ENCODE measurements at places on chromosomes 7 and 10. TPM values are rescaled to one million over a fixed set of nuclear protein-coding genes. Genes with fewer than 3 reads are reported as not detected.

DNA sequence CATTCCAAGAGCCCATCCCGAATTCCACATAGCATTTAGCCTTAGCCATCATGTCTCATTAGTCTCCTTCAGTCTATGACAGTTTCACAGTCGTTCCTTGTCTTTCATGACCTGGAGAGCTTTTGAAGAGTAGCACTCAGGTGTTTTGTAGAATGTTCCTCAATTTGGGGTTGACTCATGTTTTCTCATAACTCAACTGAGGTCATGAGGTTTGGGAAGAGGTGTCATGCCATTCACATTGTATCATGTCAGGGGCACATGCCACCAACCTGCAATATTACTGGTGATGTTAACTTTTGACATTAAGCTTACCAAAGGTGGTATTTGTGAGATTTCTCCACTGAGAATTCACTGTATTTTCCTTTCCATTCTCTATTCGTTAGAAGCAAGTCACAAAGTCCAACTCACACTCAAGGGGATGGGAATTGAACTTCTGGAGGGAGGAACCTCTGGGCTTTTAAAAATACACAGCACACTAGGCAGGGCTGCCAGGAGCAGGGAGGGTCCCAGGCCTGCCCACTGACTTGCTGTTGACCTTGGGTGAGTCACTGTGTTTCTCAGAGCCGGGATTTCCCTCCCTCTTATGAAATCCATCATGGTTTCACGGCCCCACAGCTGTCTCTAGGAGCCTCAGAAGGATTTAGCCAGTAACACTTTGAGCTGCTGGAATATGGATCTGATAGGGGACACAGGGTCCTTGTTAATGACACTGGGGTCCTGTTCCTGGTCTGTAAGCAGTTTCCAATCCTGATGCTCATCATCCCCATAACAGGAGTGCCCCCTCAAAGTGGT is 74.4 kb upstream of the TCF7L2 start:
- DNase-seq, result peak; percentile 27

The RBP3 gene
- total RNA-seq, result not detected

DNA sequence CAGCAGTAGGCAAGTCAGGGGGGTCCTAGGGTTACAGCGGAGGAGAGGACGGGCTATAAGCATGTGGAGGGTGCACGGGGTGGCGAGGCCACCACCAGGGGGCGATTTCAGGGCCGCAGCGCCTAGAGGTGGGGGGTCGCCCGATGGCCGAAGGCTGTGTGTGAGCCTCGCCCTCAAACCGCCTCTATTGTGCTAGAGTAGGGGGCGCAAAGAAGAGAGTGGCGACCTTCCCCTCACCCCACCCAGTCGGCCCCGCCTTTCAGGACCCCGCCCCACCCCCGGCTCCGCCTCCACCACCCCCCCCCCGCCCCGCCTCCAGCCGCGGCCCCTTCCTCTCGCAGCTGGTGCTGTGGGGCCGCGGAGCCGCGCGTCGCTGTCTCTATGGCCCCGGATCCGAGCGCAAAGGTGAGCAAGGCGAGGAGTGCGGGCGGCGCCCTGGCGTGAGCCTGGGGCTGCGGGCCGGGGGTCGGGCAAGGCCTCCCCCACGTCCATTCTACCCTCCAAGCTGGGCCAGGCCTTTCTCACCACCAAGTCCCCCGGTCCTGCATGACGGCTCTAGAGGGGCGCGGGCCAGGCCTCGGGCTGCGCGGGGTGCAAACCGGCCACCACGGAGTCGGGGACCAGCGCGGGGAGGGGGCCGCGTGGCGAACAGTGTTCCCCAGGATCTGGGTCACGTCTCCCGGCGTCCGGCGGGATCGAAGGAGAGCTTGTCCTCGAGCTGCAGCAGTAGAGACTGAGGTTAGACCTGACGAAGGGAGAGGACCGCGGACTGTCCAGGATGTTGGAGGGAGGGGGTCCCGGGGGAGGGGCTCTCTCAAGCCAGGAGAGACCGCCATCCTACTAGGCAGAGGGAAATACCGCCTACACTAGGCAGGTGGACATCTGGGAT is at the start of gene SEMA4G:
Gene SEMA4G (plus strand): TSS at position 318 of the 889 bp plus-strand sequence. CDS start 3,409 bp downstream, outside the sequence.
- peak; percentile 38 for DNase-seq

- DNase-seq, result no peak
These were observed 217.3 kb downstream of the SNX10 start for GRCh38 chr7:26508917-26509316.

The RET gene
- total RNA-seq, result not detected

DNA sequence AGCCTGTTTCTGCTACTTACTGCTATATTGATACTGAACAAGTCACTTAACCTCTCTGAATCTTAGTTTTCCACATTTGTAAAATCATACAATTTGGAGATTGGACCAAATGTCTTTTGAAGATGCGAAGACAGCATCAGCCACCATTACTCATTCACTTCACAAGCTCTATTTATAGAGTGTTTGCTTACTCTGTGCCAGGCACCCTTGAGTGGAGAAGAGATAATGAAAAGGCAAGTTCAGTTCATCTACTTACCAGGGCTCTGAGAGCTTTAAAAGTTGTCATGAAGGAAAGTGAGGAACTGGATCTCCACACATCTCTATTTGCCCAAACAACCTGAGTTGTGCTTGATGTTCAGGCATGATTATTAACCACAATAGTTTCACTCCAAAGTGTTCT is 277.5 kb downstream of the CSTF2T start:
- DNase-seq, result no peak

The HOXA3 gene
- total RNA-seq, result 1.7 TPM

- DNase-seq, result no peak
These were observed 94.8 kb upstream of the ZNF804B start for GRCh38 chr7:88664630-88665233.

DNA sequence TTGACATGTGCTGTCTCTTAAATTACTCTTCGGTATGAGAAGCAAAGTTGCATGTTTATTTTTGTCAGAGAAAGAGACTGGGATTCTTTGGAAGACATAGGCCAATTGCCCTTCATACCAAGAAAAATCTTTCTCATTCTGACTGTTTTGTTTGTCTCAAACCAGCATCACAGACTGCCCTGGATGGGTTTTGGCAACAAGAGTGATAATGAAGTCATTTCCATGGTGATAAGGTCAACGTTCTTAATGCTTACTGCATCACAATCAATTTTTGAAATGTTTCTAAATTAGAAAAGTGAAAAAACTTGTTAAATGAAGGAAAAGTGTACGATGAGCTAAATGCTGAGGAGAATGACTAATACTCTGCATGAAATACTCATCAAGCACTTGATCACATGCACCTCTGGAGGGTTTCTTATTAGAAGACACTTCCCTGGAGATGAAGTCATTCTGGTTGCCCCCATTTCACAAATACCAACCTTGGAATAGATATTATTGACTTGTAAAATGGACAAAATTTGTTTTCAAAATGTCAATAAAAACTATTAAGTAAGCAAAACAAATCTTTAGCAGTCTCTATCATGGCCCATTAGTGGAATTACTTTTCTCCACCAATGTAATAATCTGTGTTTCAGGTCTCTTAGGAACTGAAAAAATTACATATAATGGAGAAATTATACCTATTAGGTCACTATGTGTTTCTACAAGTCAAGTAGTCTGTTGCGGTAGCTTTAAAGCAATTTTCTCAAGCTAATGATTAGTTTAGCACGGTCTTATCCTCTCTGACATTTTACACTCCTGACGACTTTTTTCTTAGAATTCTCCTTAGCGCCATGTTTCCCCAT is 19.9 kb upstream of the SEC61G start:
- DNase-seq, result no peak

DNA sequence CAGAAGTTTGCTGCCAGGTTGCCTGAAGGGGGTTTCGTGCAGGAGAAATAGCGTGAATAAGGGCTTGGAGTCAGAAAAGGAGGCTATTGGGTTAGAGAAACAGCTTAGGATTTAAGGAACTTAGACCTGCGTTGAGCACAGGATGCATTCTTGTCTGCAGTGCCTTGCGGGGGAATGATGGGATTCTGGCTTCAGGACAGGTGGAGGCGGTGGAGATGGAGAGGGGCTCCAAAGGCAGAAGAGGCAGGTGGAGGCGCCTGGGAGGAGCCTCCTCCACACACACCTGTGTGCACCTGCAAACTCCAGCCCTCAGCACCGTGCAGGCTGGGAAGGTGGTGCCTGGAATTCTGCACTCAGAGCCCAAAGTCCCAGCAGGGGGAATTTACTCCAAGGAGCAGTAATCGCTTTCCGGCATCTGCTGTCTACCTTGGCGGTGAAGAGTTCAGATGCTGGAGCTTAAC is 1.8 kb downstream of the CLIP2 start:
- DNase-seq, result no peak

DNA sequence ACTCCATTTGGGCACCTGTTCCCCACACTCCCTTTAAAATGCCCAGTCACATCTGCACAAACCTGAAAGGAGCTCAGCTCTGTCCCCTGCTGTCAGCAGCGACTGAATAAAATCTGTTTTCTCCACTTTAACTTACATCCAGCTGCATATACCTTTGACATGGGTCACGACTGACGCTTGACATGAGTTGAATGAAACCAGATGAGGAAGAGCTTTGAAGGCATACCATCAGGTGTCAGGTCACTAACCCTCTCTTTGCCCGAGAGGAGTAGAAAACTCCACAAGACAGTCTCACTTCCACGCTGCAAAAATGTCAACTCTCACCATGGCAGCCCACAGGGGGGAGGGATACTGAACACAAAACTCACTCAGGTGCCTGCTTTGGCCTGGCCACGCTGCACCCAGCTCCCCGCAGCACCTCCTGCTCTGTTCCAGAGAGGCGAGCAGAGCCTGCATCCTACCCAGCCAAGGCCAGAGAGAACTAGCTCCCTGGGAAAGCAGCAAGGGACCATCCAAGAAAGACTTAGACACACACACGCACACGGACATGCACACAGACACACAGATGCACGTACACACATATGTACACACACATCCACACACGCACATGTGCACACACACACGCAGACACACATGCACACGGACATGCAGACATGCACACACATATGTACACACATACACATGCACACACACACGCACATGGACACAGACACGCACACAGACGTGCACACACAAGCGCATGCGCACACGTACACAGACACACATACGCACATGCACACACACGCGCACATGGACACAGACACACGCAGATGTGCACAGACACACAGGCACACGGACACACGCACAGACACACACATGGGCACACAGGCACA is 191.0 kb downstream of the MAD1L1 start:
- no peak for DNase-seq

GRCh38 chr7:31070991-31071644 is 19.0 kb downstream of the ADCYAP1R1 start:
- no peak for DNase-seq
